KBM-7 (cell line): ENCODE measurements at places on chromosomes 11 and 22.
A peak's percentile ranks its signal among the peaks of the same experiment; 100 is the strongest.

DNA sequence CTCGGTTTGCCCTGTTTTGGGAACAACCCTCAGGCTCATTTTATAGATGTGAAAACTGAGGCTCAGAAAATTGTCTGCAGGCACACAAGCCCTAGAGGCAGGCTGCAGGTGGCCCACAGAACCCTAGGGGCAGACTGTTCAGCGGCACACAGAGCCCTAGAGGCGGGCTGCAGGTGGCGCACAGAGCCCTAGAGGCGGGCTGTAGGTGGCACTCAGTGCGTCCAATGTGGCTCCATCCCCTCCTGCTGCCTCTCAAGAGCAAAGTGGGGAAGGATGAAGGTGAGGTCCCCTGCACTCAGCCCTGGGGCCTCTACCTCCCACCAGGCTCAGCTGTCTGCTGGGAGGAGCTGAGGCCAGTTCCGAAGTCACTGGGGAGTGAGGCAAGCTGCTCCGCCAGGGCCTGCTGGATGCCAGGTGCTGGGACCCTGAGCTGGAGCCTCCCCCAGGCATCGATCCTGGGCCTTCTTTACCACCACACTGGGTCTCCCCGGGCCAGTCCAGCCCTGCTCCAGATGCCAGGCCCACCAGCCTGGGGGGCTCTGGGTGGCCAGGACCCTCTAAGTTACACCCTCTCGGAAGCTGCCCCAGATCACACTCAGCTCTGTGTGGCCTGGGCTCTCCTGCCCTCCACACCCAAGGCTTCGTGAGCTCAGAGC, 2.3 kb downstream of the ACY3 start:
- peak; percentile 31 for DNase-seq

DNA sequence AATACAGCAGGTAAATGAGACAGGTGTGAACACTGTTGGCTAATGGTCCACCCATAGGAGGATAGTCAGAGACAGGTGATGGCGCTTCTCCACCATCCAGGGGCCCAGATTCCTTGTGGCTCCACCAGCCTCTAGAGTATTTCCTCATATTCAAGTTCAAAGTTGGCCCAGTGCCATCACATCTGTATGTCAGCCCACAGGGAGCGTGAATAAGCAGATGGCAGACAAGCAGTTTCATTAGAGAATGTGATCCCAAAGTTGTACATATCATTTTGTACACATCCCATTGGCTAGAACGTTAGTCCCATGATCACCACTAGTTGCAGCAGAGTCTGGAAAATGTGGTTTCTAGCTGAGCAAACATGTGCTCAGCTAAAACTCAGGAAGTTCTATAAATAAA, 11.0 kb upstream of the CWF19L2 start:
- DNase-seq = peak; percentile 24

DNA sequence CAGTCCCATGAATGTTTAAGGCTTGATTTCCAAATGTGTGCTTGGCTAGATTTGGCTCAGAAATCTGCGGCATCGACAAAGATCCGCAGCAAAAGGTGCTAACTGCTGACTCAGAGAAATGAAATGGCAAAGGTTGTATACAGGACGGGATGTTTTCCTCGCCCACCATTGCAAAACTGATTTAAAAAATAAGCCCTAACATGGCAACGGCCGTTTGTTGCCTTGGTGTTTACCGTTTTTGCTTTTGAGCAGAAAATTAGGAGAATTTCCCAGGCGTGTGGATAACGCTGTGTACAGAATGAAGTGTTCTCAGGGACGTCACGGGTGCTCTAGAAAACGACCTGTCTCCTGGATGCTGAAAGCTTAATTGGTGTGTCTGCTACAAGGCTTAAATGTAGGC, 70.2 kb downstream of the ARHGAP8 start:
- no peak for DNase-seq

- DNase-seq = no peak
Measured at GRCh38 chr22:46572911-46573780, 35.7 kb upstream of the CELSR1 start.

GRCh38 chr11:77081381-77081851, 14.6 kb downstream of the CAPN5 start:
- DNase-seq = no peak

DNA sequence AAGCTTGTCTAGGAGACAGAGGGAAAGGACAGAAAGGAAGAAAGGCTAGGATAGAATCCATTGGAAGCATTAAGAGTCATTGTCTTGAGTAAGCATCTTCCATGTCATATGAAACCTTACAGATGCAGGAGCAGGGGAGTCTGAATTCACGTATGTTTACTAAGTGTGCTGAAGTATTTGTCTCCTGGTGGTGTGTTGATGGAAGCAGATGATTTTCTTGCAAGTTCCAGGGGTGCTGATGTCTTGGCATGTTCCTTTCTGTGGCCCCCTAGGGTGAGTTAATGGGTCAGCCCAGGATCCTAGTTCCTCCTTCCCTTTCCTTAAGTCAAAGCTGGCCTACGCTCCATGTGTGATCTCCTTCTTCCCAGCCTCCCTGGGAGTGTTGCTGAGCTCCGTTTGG, 110.2 kb downstream of the TEAD1 start:
- DNase-seq = no peak

- DNase-seq = no peak
Measured at GRCh38 chr11:7530013-7530640, 16.3 kb downstream of the PPFIBP2 start.

DNA sequence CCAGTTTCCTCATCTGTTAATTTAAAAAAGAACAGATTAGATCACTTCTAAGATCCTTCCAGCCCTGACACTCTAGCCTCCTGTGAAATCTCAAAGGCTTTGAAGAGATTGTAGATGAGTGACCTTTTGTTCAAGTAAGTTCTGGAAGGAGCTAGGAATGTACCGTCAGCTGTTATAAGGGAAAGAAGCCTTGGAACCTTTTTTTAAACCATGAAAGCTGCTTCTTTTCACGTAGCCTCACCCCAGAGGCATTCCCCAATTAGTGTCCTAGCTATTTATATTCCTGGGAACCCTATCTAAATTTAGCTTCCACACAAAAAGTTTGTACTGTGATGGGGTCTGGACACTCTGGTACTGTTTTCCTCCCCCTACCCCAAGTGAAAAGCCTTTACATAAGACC, 35.8 kb upstream of the SLN start:
- DNase-seq = no peak

DNA sequence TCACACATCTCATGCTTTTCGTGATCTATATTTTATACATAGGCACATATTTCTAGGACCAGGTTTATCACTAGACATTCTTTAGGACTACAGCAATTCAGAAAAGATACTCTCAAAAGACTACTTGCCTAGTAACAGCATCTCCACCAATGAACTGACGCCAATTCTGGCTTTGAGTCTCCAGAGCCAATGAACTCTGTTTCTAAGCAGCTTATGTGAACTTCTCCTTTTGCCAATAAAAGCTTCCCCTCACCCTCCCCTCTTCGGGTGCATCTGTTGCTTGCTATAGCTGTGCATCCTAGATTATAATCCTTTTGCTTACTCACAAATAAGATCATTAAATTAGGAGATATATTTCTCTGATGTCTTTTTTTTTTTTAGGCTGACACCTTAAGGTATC, 11.4 kb upstream of the ANKK1 start:
- DNase-seq = peak; percentile 1

DNA sequence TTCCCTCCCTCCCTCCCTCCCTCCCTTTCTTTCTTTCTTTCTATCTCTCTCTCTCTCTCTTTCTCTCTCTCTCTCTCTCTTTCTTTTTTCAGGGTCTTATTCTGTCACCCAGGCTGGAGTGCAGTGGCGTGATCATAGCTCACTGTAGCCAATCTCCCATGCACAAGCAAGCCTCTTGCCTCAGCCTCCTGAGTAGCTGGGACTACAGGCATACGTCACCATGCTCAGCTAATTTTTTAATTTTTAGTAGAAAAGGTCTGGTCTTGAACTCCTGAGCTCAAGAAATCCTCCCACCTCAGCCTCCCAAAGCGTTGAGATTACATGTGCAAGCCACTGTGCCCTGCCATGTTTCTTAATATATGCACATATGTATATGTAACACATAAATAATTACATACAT, 19.0 kb downstream of the TSKU start:
- no peak for DNase-seq

- no peak for DNase-seq
Measured at GRCh38 chr22:30675436-30675835, 7.8 kb upstream of the DUSP18 start.

- DNase-seq = peak; percentile 45
Measured at GRCh38 chr11:55942785-55943392, 6.7 kb upstream of the OR5I1 start.

DNA sequence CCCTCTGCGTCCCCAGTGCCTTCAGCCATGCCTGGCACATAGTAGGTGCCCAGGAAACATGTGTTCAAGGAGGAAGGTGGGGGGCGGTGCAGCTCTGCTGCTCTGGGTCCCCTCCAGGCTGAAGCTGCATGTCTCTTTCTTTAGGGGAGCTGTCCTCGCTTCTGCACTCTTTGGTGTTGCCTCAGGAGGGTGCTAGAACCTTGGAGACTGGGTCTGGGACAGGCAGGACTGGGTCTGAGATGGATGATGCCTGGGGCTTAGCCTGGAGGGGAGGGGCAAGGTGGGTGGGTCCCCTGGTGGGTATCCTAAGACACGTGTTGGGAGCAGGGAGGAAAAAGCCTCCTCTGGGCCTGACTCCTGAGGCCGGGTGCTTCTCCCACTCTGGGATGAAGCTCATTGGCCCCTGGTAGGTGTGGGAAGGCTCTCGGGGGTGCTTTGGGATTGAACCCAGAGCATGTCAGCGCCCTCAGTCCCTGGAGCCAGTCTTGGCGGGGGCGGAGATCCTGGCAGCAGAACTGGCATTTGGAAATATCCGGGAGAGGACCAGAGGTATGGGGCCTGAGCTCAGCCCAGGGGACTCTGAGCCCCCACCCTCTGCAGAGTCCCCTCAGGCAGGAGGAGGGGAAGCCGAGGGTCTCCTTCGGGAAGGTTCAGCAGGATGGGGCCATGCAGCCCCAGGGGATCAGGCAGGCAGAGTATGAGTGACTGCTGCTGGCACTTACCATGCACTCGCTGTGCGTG, 6.7 kb upstream of the GSTP1 start:
- DNase-seq = no peak

DNA sequence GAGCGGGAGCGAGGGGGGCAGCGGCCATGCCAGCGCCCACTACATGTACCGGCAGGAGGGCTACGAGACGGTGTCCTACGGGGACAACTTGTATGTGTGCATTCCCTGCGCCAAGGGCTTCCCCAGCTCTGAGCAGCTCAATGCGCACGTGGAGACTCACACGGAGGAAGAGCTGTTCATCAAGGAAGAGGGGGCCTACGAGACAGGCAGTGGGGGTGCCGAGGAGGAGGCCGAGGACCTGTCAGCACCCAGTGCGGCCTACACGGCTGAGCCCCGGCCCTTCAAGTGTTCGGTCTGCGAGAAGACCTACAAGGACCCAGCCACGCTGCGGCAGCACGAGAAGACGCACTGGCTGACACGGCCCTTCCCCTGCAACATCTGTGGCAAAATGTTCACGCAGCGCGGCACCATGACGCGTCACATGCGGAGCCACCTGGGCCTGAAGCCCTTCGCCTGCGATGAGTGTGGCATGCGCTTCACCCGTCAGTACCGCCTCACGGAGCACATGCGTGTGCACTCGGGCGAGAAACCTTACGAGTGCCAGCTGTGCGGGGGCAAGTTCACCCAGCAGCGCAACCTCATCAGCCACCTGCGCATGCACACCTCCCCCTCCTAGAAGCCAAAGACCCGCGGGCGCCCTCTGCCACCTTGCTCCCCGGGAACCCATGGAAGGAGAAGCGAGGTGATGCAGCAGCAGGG, 20.9 kb upstream of the TMEM191C start:
- no peak for DNase-seq

DNA sequence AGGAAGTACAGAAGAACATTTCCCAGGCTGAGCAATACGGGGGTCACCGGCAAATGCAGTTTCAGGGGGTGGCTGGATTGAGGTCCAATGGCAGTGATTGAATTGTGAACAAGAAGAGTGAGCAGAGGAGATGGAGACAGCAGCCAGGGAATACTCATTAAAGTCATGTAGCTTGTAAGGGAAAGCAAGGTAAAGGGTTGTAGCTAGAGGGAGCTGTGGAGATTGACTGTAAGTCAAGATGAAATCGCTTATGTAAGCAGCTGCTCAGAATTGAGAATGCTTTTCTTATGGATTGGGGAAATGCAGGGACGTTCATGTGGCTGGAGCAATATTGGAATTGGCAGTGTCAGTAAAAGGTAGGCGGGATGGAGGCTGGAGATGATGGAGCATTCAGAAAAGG, 111.4 kb upstream of the TBCEL start:
- no peak for DNase-seq

DNA sequence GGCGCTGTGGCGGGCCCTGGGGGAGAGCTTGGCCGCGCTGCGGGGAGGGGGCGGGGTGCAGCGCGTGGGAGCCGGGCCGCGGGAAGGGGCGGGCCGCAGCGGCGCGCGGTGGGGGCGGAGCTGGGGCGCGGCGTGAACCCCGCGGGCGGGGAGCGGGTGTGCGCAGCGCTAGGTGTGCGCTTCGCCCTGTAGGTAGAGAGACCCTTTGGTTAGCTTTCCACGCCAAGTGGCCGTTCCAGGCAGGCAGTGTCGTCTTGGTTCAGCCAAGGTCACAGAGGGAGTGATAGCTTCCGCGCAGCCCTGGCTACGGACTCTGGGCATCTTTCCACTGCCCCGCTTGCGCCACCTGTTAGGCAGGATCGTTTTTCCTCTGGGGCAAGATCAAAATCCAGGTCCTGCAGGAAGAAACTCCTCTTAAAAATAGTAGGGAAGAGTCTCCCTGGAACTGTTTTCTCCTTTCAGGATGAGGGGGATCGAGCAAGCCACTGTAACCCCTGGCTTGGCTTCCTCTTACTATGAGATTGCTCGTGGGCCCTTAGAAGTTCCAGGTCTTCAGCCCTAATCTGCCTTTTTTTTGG, 434 bp downstream of the BANF1 start:
- DNase-seq = no peak

GRCh38 chr11:267491-267994, 10.7 kb upstream of the NLRP6 start:
- peak; percentile 69 for DNase-seq

DNA sequence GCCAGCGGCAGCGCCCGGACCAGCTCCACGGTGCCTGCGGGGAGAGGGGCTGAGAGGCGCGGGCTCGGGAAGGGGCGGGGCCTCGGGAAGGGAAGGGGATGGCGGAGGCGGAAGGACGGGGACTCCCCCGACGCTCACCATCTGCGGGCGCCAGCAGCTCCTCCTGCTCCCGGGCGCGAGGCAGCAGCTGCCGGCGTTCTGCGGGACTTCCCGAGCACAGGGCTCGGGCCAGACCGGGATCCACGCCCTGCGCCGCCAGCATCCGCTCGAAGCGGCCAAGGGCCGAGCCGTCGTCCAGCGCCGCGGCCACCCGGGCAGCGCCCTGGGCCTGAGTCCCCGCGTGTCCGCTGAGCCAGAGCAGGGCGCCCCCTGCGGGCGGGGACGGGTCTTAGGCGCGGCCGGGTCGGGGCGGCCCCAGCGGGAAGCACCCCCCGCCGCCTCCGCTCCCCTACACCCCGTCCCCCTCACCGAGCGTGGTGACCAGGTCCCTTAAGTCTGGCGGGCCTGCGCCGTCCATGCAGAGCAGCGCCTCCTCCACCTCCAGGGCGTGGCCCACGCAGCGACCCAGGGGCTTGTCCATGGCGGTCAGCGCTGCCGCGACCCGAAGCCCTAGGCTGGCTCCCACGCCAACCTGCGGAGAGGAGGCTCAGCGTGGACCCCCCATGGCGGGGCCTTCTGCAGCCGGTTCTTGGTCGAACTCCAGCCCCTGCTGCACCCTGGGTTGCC, 873 bp upstream of the SCO2 start:
- DNase-seq = peak; percentile 87
